Stimulated activated CD4-positive, alpha-beta T cell treated with anti-CD3 and anti-CD28 coated beads, Interleukin-15, amount 100 ng/mL, for 1 hour (primary cell): ENCODE measurements at places on chromosomes 7 and 10.

DNA sequence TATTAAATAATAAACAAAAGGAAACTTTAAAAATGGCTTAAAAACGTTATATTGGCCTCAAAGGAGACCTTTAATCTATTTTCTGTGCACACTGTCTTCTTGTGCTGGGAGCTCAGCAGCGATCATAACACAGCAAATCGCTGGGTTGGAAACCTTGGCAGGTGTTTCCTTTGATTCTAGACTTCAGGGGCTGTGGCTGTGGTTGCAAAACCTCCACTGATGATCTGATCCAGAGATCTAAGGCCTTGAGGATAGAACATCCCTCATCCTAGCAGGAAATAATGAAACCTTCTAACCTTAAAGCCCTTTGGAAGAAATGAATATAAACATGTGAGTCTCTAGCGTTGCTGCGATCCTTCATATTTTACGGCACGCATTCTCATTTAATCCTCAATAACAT lies 29.8 kb downstream of the CDHR3 start:
- no peak for DNase-seq

DNA sequence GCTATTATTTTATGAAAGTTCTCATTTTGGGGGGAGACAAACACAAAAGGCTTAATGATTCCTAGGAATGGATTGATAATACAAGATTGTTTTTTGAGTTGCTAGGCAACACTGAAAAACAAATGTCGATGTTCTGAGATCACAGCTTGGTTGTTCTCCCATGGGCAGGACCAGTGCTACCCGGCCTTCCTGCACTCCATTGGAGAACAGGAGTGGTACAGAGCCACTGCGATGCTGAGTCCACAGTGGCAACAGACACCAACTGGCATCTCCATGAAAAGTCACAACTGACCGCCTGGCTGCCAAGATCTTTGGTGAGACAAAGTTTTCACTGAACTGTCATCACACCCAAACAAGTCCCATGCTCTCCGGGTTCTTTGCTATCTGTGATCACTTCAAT lies 68.9 kb upstream of the NMT2 start:
- no peak for DNase-seq

DNA sequence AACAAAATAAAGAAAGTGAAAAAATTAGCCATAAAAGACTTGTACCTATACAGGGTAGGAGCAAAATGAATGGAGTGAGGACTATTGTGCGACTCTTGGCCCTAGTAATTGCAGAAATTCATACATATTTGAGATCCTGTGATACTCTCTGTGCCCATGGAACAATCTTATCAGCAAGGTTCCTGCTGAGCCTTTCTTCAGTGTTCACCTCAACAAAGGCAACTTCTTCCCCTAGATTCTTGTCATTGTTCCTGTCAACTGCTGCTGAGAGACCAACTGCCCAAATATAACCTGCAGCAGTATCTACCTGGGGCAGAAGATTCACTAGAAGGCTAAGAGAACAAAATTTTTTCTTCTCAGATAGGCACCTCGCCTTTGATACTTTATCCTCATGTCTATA lies 187.4 kb downstream of the NEBL start:
- no peak for DNase-seq

DNA sequence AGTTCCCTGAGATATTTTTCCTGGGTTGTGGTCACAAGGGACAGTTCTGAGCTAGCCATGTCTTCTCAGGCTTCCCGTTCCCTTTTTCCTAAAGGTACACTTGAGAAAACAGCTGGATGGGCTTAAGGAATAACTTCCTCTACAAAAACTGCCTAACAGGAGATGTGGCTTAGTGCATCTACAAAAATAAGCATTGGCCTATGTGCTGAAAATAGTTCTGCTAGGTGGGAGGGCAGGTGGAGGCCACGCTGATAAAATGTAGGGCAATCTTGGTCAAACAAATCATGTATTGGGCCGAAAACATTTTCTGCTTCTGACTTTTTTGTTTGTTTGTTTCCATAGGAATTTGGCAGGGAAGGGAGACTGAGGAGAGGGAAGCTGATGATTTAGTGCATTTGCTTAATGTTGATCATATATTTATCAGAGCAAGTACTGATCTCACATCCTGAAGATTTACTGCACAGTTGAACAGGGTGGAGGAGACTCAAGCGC lies 409.4 kb upstream of the FZD8 start:
- no peak for DNase-seq
